ENCODE measurements at places on chromosomes 7 and 10. TPM values are rescaled to one million over a fixed set of nuclear protein-coding genes. Genes with fewer than 3 reads are reported as not detected.

DNAJC12 gene
- total RNA-seq: 7.9 TPM

RARRES2 gene
- total RNA-seq: 66.2 TPM

TRIM74 gene
- not detected for total RNA-seq

INHBA gene
- 8.8 TPM for total RNA-seq

COA1 gene
- 83.8 TPM for total RNA-seq

GATA3 gene
- total RNA-seq: 1.6 TPM

PRKCQ gene
- 8.7 TPM for total RNA-seq

PDE6C gene
- total RNA-seq: 4.2 TPM

ADARB2 gene
- 6.7 TPM for total RNA-seq

PAPSS2 gene
- 15.2 TPM for total RNA-seq

ALOX5 gene
- 8.1 TPM for total RNA-seq

FAM170B gene
- not detected for total RNA-seq

ACTL6B gene
- total RNA-seq: 14.7 TPM

CACNA2D1 gene
- total RNA-seq: 103 TPM

SEMA3A gene
- 134 TPM for total RNA-seq

SFTPD gene
- total RNA-seq: 1.1 TPM

GPR141 gene
- total RNA-seq: 1.9 TPM

CHAT gene
- 1.8 TPM for total RNA-seq

CALHM1 gene
- total RNA-seq: not detected

HMX3 gene
- 1.1 TPM for total RNA-seq

UNCX gene
- 1.3 TPM for total RNA-seq

ABCF2 gene
- 32.5 TPM for total RNA-seq

ZNF37A gene
- 42.6 TPM for total RNA-seq

OR13A1 gene
- not detected for total RNA-seq

TRPV5 gene
- 0.16 TPM for total RNA-seq

CPA4 gene
- 3.6 TPM for total RNA-seq

SLC39A12 gene
- total RNA-seq: 18.0 TPM

PRSS37 gene
- total RNA-seq: not detected

GNGT1 gene
- 20.3 TPM for total RNA-seq

Measured in camera-type eye (tissue), 1 donor.